ENCODE measurements at places on chromosomes 2 and 18.

- H3K4me1 ChIP-seq: no peaks in the 10 kb centered on the region
- no peak overlapping the region for H3K4me3 ChIP-seq
- DNase-seq: no peak
- H3K27ac ChIP-seq: no peak overlapping the region
Observed at GRCh38 chr2:6139916-6140315, 447.7 kb downstream of the SOX11 start.

DNA sequence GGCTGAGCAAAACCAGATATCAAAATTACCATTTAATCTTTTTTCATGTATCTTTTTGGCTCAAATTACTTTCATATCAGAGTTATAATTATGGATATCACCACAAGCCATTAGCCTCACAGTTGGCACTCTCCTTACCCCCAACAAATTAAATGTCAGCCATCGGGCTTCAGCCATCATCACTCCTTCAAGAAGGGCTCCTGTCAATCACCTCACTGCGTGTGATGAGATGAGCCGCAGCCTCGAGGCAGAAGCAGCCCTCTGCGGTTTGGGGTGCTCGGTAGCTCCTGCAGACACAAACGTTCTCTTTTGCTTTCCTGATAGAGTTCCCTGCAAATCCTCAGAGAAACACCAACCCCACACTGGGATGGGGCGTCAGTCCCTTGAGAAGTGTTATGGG lies 94.1 kb downstream of the DNER start:
- no peak for DNase-seq
- no peaks in the 10 kb centered on the region for H3K36me3 ChIP-seq

DNA sequence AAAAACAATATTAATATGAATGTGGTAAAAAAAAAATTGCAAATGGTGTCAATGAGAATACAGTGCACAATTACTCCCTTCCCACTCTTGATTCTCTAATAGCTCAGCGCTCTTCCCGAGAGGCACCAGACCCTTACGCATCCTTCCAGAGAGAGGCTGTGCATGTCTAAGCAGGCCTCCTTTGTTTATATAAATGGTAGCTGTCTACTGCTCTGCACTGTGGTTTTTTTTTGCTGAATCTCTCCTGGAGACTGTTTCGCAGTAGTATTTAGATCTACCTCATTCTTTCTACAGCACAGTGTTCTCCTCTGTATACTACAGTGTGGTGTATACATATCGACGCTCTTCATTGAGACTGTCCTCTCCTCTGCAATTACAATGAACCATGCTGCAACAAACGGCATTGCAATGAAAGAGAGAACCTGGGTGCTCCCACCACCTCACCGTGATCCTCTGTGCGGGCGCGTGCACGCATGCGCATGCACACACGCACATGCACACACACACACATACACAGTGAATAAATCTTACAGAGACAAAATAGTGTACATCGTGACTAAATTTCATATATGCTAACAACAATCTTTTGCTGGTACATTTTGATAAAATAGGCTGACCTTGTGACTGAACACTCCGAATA lies 19.4 kb downstream of the SEPTIN10 start:
- no peak overlapping the region for H3K27ac ChIP-seq
- H3K4me3 ChIP-seq: no peak overlapping the region
- H3K36me3 ChIP-seq: no peaks in the 10 kb centered on the region
- DNase-seq: no peak

DNA sequence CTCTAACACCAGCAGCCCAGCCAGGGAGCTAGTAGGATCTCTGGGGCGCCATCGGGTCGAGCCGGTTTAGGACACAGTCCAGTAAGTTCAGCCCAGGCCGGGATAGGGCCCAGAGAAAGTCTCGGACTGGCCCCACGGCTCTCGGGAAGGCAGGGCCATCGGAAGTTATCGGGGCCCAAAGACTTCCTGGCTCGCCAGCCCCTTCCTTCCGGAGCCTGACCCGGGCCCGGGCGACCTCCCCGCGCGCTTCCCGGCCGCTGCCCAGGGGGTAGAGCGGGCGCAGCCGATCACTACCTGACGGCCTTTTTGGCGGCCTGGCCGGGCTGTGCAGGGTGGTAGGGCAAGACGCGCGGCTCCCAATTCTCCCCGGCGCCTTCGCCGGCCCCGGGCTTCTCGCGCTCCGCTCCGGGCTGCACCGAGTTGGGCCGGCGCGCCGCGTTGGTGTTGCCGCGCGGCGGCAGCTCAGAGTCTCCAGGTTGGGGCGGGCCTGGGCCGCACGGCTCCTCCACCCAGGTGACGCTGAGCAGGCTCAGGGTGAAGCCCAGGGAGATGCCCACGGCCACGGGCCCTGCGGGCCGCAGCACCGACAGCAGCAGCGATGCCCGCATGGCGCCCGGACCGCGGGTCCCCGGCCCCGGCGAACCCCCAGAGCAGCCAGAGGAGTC lies 546 bp downstream of the CHPF start:
- H3K4me3 ChIP-seq: peak overlapping the region; percentile 72
- no peaks in the 10 kb centered on the region for H3K27me3 ChIP-seq
- no peak for DNase-seq

- H3K27ac ChIP-seq: no peak overlapping the region
- no peak overlapping the region for H3K4me3 ChIP-seq
- no peaks in the 10 kb centered on the region for H3K4me1 ChIP-seq
- no peaks in the 10 kb centered on the region for H3K27me3 ChIP-seq
Observed at GRCh38 chr2:3034396-3034795, 343.2 kb downstream of the EIPR1 start.

DNA sequence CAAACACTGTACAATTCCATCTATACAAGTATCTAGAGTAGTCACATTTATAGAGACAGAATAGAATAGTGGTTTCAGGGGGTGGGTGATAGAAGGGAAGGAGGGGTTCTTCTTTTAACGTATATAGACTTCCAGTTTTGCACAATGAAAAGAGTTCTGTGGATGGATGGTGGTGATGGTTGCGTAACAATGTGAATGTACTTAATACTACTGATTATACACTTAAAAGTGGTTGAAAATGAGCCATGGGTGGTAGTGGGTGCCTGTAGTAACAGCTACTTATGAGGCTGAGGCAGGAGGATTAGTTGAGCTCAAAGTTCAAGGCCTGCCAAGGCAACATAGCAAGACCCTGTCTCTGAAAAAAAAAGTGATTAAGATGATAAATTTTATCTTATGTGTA lies 85.8 kb downstream of the SETBP1 start:
- no peaks in the 10 kb centered on the region for H3K27me3 ChIP-seq
- H3K4me3 ChIP-seq: no peak overlapping the region
- DNase-seq: no peak
- no peaks in the 10 kb centered on the region for H3K4me1 ChIP-seq
- H3K36me3 ChIP-seq: no peaks in the 10 kb centered on the region
- no peak overlapping the region for H3K27ac ChIP-seq

- H3K27me3 ChIP-seq: no peaks in the 10 kb centered on the region
- no peak for DNase-seq
- H3K4me3 ChIP-seq: no peak overlapping the region
- no peaks in the 10 kb centered on the region for H3K4me1 ChIP-seq
- no peak overlapping the region for H3K27ac ChIP-seq
Observed at GRCh38 chr2:121094101-121094500, 190.9 kb downstream of the TFCP2L1 start.

DNA sequence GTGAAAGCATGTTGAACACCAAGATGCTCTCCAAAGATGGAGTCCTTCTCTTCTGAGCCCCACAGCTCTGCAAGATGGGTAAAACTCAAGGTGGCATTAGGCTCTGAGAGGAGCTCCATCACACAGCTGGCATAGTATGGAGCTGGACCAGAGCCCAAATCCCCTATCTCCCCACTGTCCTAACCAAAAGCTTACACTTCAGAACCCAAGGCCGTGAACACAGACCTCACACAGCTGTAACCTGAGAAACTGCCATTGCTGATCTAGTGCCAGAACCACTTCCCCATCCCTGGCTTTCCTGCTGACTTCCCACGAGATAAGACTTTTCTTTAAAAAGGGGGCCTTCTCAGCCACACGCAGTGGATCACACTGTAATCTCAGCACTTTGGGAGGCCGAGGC lies 25.0 kb downstream of the TTC32 start:
- H3K27ac ChIP-seq: no peak overlapping the region
- H3K27me3 ChIP-seq: no peaks in the 10 kb centered on the region
- H3K36me3 ChIP-seq: peaks cover 23% of the 10 kb centered on the region
- no peak overlapping the region for H3K4me3 ChIP-seq

DNA sequence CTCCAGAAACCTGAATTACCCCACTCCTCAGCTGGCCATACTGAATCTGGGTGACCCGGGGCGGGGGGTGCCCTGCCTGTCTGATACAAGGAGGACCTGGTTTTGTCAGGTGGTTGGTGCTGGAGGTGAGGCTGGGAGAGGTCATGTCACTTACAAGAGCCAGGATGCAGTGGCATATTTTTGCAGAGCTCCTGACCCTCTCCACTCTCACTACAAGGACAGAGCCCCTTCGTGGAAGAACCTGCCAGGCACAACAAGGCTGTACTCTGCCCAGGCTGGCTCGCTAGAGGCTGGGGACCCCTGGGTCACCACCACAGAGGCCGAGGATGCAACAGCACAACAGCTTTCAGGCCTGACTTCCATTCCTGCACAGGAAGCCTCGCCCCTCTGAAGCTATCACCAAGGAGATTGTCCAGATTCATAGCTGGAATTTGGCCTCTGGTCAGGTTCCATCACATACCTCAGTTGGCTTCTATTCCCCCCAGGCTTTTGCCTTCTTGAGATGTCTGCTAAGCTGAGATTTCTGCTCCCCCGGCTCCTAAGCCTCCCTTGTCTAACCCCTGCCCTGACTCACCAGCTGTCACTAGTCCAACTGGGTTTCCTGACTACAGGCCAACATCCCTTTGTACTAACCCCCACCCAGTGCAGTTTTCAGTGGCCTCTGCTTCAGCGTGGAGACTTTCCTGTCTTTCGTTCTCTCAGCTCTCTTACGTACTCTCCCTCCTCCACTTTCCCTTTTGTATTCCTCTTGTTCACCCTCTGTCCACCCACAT lies 132.5 kb upstream of the EPAS1 start:
- H3K4me1 ChIP-seq: no peaks in the 10 kb centered on the region
- no peaks in the 10 kb centered on the region for H3K27me3 ChIP-seq
- no peak for DNase-seq
- no peak overlapping the region for H3K27ac ChIP-seq
- no peak overlapping the region for H3K4me3 ChIP-seq

DNA sequence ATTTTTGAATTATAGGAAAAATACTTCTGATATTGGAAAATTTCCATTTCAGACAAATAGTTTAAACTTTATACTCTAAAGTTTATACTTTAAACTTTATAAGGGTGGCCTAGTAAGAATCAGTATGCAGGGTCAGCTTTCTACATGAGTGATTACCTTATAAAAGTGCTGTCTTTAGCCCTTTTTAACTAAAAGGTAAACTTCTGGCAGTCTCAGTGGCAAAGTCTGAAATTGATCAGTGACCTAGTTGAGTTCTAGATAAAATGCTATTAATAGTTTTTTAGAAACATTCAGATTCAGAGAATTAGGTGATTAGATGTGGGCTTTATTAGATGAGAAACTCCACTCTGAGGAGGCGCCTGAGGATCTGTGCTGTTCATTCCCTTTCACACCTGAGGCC lies 15.5 kb downstream of the GORASP2 start:
- peaks cover 4% of the 10 kb centered on the region for H3K4me1 ChIP-seq
- peaks cover 8% of the 10 kb centered on the region for H3K36me3 ChIP-seq
- H3K27ac ChIP-seq: no peak overlapping the region
- no peaks in the 10 kb centered on the region for H3K27me3 ChIP-seq
- no peak overlapping the region for H3K4me3 ChIP-seq
